ENCODE measurements at places on chromosomes 4 and X.
A peak's percentile ranks its signal among the peaks of the same experiment; 100 is the strongest.

DNA sequence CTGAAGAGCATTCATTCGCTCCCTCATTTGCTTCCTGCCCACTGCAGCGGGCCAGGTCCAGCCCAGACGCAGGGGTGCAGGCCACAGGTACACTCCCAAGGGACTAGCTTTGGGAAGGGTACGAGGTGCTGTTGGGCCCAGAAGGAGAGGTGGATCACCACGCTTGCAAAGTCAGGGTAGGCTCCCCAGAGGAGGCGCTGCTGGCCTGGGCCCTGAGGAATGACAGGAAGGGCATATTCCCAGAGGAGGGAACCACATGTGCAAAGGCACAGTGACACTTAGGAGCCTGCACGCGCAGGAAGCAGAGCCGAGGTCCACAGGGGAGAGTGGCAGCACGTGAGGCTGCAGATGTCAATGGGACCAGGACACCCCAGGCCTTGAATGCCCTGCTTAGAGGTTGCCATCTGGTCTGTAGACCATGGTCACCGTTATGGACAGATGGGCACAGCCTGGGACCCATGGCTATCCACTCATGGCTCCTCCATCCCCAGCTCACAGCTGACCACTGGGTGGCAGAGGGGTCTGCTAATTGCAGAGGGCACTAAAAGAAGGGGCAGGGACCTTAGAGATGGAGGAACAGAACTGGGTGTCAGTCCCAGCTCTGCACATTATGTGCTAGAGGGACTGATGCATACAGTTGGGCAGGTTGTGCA is 7.9 kb downstream of the HTRA3 start:
- no peak for DNase-seq

GRCh38 chr4:84809946-84810345 is 156.5 kb downstream of the WDFY3 start:
- no peak for DNase-seq

- DNase-seq, result no peak
Observed at GRCh38 chr4:173052439-173052838, 116.2 kb upstream of the GALNT7 start.

DNA sequence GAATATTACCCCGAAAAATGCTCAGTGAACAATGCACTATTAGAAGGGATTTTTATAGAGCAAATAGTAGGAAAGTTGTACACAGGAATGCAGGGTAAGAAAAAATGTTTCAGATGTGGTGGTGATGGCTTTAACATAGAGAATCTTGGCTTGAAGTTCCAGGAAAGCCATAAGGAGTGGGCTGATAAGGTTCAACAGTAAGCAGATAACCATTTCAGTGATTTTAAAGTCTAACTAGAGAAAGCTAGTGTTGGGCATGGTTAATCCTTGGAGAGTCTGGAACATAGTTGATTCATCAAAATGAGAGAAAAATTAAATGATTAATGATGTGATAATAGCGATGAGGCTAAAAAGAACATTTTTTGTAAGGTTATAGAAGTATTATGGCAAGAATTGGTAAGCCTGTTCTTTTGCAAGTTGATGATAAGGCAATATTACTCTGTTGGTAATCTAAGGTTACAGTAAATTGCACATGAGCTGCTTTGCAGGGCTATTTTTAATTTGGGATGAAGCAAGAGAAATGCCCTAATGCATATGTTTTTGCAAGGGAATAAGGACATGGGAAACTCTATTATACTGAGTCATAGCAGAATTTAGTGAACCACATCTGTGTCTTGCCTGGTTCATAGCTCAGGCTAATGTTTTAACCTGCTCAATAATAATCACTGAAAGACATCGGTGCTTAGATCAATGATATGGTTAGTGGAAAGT is 44.3 kb downstream of the GALNTL6 start:
- DNase-seq, result no peak

DNA sequence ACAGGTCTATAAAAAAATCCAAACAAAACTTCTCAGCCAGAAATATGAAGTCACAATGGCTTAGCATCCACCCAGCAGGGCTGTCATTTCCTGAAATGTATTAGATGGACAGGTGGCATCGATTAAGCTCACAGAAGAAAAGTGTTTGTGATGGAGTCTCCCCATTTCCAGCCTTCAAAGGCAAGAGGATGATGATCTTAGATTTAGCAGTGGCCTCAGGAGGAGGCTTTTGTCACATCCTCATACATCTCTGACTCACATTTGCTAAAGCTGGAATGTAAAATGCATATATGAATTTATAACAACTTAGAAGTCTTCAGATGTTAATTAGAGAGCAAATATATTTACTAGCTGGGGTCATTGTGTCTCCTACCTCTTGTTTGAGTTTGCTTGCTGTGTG is 441.9 kb downstream of the SPRY1 start:
- DNase-seq, result no peak

DNA sequence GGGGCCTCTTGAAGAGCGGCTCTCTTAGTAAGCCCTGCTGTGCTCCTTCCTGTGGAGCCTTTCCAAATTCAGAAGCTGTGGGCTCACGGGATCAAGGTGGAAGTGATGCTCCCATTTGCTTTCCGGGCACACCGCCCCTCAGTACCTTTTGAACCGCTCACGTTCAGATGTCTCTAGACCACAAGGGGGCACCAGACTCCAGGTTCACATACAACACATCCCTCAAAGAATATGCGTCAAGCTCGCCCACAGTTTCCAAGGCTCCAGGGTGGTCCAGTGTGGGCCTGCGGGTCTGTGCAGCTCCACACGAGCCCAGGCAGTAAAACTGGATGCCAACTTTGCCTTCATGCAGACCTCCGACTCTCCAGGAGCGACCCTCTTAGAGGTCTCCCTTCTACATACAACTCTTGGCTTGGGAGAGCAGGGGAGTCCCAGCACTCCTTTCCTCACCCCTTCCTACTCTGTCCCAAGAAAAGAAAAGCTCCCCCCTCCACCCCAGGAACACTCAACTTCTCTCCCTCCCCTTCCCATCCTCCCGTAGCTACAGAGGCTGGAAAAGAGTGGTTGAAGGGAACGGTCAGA is 11.0 kb downstream of the SUPT20HL1 start:
- DNase-seq, result peak; percentile 65

GRCh38 chrX:40094900-40095582 is 2.7 kb downstream of the BCOR start:
- no peak for DNase-seq

GRCh38 chr4:78629991-78630541 is 78.5 kb downstream of the ANXA3 start:
- no peak for DNase-seq

GRCh38 chr4:44661940-44662622 is 10.7 kb upstream of the YIPF7 start:
- DNase-seq, result no peak

DNA sequence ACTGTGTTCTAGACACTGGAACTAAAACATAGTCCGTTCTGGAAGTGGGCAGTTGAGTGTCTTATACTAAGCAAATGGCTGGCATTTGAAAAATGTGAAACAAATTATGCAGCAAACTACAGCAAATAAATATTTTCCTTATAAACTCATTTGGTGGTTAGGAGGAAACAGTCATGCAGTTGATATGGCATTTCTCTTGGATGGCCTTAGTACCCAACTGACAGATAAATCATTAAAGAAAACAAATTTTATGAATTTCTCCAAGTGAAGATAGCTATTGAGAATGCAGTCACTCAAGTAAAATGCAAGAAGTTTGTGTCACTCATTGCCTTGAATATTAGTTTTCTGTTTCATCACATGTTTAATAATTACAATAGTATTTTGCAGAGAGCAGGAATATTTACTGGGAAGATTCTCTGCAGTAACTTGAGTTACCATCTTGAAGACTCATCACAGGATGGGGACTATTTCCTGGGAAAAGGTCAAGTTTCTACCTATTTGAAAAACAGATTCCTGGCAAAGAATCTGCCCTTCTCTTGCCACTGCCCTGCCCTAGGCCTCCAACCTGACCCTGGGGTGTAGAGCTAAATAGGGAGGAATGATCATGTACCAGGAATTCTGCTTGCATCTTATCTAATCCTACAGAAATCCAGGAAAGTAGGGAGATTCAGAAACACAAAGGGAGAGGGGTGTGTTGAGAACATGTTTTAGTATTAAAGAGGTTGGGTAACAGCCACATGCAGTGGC is 105.9 kb downstream of the SH3RF1 start:
- DNase-seq, result no peak

- DNase-seq, result no peak
Observed at GRCh38 chr4:48270523-48270897, 872 bp upstream of the TEC start.

DNA sequence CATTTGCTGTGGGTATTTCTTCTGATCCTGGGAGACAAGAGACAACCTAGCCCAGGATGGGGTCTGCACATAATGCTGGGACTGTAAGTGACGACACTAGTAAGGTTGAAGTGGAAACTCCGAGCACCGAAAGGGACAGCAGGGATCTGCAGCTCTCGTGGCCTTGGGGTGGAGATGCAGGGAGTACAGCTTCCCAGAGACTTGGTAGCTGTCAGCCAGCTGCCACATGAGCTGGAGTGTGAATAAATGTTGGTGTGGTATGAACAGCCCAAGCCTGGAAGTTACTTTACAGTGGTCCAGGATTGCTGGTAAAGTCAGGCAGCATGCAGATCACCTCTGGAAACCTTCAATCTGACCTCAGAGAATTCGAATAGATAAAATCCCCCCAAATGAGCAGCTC is 97.6 kb downstream of the FAM193A start:
- DNase-seq, result no peak

DNA sequence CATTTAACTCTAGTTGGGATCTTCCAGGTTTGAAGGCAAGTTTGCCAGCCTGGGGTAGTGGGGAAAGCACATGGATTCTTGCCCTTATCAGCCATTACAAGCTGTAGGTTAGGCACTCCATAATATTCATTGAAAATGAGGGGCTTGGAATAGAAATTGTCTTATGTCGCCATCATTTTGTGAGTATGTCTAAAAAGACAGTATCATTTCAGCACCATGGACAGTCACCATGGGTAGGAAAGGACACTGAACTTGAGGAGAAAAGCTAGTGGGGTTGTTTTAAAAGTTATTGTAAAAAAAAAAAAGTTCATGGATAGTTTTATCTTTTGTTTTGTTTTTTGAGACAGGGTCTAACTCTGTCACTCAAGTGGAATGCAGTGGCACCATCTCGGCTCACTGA is 356.1 kb downstream of the HNRNPD start:
- no peak for DNase-seq

DNA sequence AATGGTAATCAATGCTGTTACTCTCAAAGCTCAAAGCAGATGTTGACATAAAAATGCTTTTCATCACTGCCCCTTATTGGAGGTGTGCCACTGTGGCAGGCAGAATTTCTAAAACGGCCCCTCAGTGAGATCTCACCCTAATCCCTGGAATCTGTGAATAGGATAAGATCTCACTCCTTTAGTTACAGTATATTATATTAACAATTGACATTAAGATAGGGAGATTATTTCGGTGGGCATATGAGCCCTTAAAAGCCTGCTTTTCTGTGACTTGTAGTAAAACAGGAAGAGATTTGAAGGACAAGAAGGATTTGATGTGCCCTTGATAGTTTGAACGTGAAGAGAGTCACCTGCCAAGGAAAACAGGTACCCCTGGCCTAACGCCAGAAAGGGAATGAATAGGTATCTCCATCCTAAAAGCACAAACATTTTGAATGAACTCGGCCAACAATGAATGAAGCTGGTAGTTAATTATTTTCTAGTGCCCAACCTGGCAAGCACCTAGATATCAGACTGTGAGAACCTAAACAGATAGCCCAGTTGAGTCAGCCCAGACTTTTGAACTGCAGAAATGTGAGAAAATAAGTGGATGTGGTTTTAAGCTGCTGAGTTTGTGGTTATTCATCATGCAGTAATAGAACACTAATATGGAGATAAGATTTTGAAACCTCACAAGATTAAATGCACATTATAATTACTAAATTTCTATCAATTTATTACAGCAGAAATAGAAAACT is 881.6 kb downstream of the PCDH18 start:
- no peak for DNase-seq

DNA sequence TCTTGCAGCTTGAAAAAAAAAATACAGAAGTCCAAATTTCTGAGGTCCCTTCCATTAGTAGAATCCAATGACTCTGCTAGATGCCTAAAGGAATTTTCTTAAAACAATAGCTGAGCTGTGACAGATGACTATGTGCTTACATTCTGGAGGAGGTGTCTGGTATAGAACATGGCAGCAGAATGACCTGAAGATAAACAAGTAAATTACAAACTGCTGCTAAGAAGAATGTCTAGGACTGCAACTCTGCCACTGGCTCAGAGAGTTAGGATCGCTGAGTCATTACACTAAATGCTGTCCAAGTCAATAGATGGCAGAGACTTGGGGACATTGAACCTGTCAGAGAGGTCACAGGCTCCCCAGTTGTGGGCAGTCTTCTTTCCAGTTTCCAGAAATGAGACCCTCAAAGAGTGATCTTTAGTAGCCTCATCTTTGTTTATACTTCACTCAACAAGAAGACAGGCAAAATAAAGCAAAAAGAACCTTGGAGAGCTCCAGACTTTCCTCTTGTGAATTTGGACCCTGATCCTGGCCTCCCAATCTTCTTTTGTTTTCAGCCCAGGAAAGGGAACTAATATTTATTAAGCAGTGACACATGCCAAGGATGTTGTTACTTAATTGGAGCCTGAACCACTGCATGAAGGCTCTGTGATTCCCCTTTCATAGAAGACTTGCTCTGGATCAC is 56.4 kb upstream of the SCML1 start:
- DNase-seq, result no peak

- DNase-seq, result no peak
Observed at GRCh38 chr4:141640696-141641095, 4.3 kb downstream of the IL15 start.

DNA sequence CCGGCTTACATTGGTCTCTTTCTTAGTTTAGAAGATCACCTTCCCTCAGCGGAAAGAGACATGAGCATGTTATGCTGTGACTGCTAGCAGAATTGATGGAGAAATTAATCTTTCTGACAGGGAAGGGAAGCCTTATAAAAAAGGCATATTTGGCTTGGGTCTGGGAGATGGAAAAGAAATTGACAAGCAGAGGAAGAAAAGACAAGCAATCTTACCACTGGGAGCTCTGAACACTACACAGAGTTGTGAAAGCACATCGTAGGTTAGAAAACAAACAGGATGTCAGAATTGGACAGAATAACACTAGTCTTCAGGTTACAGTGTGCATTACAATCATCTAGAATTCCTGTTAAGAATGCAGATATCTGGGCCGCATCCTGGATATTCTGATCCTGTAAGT is 1493.8 kb upstream of the IGFBP7 start:
- no peak for DNase-seq

- peak; percentile 71 for DNase-seq
Observed at GRCh38 chr4:6332042-6332668, 62.5 kb downstream of the WFS1 start.

DNA sequence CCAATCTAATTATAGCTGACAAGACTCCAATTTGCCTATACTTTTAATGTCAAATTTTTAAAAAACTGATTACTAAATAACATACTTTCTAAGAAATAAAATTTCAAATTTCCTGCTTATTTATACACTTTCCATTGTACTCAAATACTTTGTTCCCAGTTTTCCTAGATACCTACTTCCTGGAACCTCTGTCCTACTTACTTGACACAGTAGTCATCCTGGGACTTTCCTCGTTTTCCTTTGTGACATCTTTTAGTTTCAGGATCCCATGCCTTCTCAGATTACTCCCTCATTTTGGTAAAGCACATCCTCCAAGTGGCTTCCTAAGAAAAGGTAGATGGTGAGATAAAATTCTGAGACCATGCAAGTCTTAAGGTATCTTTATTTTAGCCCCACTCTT is 13.3 kb upstream of the FAM184B start:
- no peak for DNase-seq

- no peak for DNase-seq
Observed at GRCh38 chr4:53365121-53365485, 758 bp downstream of the SCFD2 start.
